ENCODE measurements at places on chromosomes 7 and 10.
A peak's percentile ranks its signal among the peaks of the same experiment; 100 is the strongest.

GRCh38 chr10:48336978-48337599 lies 30.6 kb downstream of the MAPK8 start:
- DNase-seq, result no peak

DNA sequence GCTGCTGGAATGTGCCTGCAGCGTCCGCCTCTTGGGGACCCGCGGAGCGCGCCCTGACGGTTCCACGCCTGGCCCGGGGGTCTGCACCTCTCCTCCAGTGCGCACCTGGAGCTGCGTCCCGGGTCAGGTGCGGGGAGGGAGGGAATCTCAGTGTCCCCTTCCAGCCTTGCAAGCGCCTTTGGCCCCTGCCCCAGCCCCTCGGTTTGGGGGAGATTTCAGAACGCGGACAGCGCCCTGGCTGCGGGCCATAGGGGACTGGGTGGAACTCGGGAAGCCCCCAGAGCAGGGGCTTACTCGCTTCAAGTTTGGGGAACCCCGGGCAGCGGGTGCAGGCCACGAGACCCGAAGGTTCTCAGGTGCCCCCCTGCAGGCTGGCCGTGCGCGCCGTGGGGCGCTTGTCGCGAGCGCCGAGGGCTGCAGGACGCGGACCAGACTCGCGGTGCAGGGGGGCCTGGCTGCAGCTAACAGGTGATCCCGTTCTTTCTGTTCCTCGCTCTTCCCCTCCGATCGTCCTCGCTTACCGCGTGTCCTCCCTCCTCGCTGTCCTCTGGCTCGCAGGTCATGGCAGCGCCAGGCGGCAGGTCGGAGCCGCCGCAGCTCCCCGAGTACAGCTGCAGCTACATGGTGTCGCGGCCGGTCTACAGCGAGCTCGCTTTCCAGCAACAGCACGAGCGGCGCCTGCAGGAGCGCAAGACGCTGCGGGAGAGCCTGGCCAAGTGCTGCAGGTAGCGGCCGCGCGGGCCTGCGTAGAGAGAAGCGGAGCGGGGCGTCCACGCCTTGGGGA lies 645 bp downstream of the SLC26A4 start:
- peak; percentile 11 for DNase-seq

- DNase-seq, result no peak
Measured at GRCh38 chr7:42960762-42961161, 28.6 kb downstream of the MRPL32 start.

- no peak for DNase-seq
Measured at GRCh38 chr10:61592581-61592980, 70.1 kb upstream of the CABCOCO1 start.

GRCh38 chr7:117492649-117493048 lies 12.8 kb downstream of the CFTR start:
- DNase-seq, result no peak

- DNase-seq, result no peak
Measured at GRCh38 chr10:71085689-71086438, 126.5 kb upstream of the UNC5B start.

Data from activated T-helper 1 cell treated with Interleukin-2 at 50 U/mL for 16 hours (primary cell).